ENCODE measurements at places on chromosomes 16 and 17.

DNA sequence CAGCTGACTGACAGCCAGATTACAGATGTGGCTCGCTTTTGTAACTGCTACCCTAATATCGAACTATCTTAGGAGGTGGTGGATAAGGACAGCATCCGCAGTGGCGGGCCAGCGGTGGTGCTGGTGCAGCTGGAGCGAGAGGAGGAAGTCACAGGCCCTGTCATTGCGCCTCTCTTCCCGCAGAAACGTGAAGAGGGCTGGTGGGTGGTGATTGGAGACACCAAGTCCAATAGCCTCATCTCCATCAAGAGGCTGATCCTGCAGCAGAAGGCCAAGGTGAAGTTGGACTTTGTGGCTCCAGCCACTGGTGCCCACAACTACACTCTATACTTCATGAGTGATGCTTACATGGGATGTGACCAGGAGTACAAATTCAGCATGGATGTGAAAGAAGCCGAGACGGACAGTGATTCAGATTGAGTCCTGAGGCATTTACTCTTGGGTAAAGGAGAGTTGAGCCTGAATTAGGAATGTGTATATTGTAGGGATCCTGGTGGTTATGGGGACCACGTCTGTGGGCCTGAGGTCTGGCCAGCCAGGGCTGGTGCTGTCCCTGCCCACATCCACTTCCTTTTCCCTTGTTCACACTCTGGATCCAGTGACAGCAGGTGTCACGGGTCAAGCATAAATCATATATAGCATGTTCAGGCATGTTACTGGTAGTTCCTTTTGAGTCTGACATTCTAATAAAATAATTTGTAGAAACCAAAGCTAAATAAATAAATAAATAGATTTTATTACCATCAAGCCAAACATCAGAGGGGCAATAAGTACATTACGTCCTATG, 89.0 kb upstream of the SMURF2 start:
- no peak for DNase-seq

DNA sequence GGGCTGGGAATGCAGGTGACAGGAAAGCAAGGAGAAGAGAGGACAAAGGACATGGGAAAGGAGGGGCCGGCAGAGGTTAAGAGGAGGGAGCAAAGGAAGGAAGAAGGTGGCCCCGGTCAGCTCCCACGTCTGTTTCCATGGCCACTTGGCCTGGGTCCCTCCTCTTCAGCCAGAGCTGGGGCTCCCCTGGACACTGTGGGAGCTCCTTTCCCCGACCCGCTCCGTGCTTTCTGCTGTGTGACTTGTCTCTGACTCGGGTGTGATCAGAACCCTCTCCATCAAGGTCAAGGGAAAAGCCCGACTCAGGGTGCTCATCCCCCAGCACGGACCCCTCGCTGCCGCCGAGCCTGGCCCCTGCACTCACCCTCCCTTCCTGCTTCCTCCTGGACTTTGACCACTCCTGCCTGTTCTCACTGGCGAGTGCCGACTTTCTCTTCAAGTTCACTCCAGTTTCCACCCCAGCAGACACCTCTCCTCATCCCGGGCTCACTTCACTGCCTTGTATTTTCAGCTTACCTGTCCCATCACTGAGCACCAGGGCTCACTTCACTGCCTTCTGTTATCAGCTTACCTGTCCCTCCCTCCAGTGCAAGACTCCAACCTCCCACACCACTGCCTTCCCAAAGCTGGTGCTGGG, 61.2 kb downstream of the MEAK7 start:
- DNase-seq: no peak

DNA sequence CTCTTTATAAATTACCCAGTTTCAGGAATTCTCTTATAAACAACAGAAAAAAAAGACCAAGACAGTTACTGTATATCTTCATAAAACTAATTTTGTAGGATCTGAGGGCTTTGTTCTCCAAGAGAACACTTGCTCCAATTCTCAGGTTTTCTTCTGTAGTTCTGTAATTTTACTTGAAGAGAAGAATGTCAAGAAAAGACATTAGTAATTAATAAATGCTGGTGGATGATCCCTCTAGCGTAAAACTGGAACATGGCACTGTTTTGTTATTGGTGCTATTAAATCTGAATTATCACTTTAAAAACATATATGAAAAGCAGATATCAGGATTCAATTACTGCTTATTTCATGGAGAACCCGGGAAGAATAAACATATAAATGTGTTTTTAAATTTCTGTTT, 36.5 kb upstream of the CPHXL start:
- DNase-seq: no peak

DNA sequence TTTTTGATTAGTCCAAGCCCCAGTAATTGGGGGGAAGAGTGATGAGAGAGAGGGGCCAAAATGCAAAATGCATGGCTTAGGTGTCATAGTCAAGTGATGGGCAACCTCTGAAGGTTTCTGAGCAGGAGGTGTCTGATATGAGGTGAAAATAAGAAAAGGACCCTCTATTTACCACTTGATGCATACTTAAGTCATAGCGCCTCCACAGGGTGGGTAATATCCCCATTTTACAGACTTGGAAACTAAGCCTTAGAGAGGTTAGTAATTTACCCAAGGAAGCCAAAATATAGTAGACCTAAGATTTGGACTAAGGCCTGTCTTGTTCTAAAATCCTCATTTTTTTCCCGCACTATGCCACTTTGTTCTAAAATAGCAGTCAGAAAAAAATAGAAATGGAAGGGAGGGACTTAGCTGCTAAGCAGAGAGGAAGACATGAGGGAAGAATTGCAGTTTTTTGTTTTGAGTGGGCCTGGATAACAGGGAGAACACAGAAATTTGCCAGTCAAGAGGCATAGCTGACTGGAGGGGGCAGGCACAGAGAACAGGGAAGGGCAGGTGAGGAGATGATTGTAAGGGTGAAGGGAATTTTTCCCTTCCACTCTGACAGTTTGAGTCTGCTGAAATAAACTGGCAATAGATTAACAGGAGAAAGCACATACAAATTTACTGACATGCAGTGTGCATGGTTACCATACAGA, 2.3 kb upstream of the GRB2 start:
- DNase-seq: no peak

GRCh38 chr16:69741519-69741918, 13.2 kb downstream of the NOB1 start:
- no peak for DNase-seq
